ENCODE measurements at places on chromosomes 11 and 22.

GRCh38 chr22:46515208-46516111 is 22.0 kb downstream of the CELSR1 start:
- no peak for DNase-seq

- DNase-seq = no peak
Measured at GRCh38 chr11:125313271-125314219, 149.0 kb downstream of the PKNOX2 start.

DNA sequence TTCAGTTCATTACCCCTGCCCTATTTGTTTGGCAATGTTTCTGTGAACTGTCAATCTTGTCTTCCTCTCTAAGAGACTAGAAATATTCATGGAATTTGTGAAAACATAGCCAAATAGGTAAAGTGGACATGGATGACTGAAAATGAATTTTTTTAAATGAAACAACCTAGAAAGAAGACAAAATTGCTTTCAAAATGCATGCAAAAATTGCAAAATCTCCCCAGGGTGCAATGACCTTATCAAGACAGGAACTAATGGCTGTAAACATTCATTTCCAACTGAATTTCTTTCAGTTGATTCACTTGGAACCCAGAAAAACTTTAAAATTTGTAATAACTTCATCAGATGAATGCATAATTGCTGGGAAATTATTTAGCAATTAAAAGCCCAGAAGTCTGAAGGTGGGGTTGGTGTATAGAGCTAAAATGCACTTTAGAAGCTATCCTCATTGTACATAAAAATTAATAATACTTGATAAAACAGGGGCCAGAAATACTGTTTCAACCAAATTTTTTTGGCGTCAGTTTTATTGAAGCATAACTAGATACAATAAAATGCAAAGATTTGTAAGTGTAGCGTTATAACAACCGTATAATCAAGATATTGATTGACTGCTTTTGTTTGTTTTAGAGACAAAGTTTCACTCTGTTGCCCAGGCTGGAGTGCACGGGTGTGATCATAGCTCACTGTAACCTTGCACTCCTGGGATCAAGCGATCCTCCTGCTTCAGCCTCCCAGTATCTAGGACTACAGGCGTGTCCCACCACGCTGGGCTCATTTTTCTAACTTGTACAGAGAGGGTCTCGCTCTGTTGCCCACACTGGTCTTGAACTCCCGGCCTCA is 27.6 kb upstream of the SLC35C1 start:
- DNase-seq = no peak

GRCh38 chr22:22748297-22748743 is 103.9 kb downstream of the GGTLC2 start:
- peak; percentile 14 for DNase-seq

DNA sequence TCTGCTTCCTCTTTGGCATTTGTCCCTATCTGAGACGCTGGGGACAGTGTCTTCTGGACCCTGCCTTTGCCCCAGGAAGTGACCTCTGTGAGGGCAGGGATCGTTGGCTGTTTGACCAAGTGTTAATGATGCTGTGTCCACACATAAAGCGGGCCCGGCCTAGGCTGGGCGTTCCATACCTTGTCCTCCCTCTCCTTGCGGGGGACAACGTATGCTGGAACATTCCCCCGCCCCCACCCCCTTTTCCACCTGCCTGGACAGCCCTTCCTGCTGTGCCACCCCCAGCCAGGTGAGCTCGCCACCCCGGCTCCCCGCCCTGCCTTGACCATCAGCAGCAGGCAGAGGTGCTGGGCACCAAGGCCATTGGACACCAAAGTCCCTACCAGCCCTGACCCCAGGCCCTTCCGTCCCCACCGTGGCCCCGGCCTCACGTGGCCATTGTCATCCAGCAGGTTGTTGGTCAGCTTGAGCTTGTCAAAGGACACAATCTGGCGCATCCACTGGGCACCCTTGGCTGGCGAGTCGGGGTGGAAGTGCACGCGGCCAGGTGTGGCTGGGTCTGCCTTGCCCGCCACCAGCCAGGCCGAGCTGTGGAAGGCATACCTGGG is 4.1 kb upstream of the NUDT8 start:
- DNase-seq = no peak

GRCh38 chr11:43933608-43934551 is 8.6 kb upstream of the C11orf96 start:
- DNase-seq = no peak

DNA sequence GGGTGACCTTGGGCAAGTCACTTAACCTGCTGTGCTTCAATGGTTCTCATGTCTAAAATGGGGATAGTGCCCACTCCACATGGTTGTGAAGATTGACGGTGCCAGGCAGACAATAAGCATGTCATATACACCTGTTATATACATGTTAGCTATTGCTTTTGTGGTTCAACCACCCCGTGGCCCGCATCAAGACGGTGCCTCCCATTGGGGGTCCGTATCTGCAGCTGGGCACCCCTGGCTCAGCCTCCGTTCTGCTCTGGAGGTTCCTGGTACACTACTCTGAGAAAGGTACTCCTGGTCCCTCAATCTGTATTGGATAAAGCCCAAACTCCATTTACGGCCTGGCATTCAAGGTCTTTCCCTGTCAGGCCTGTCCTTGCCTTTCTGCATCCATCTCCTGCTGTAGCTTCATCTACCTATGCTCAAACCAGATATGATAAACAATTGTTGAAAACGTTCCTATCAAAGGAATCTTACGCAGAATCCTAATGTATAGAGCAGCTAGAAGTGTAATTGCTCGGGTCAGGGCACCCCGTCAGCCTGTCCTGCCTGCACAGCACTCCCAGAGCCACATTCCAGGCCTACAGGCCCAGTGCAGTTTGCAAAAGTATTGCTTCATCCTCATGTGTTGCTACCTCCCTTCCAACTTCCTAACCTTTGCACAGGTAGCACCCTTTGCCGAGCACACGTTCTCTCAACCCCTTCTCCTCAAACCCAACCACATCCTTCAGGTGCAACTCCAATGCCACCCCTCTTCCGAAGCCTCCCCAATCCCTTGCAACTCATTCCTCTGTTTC is 194.9 kb downstream of the BCR start:
- no peak for DNase-seq

GRCh38 chr11:107581147-107581546 is 9.8 kb upstream of the ELMOD1 start:
- DNase-seq = no peak

GRCh38 chr22:42560781-42561180 is 7.0 kb downstream of the SERHL2 start:
- no peak for DNase-seq

DNA sequence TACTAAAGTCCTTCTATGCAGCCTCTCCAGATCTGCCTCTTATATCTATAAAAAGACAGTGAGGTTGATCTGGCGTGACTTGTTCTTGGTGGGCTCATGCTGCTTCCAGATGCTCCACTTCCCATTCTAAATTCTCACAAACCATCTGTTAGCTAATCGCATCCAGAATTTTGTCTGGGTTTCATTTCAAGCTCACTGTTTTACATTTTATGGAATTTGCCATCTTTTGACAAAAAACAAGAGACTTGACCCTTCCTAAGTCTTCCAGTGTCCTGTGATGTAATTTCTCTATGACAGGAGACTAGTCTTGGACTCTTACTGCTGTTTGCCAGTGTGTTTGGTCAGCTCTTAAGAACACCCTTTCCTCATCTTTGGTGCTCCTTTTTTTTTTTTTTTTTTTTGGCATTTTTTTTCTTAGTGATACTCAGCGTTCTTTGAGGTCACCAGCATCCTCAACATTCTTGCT is 23.0 kb downstream of the CRKL start:
- DNase-seq = peak; percentile 69

- no peak for DNase-seq
Measured at GRCh38 chr11:106131998-106132397, 54.5 kb downstream of the AASDHPPT start.

GRCh38 chr22:38943201-38943600 is 14.2 kb upstream of the APOBEC3A start:
- DNase-seq = no peak

- no peak for DNase-seq
Measured at GRCh38 chr11:113504586-113504985, 29.4 kb upstream of the DRD2 start.

DNA sequence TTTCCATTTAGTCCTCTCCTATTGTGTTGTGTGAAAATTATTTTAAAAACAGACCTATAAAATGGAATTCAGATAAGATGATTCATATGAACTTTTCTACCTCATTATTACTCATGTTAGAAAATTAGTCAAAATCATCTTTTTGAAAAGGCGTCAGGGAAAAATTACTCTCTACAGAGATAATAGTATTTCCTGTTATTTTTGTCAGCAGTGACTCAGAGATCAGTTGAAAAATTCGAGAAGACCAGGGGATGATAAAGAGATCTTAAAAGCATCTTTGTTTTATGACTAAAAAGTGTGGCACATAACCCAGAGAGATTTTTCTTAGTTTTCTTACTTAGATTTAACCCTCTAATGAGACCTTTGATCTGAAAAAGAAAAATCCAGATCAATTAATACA is 157.9 kb upstream of the CARD18 start:
- DNase-seq = no peak

DNA sequence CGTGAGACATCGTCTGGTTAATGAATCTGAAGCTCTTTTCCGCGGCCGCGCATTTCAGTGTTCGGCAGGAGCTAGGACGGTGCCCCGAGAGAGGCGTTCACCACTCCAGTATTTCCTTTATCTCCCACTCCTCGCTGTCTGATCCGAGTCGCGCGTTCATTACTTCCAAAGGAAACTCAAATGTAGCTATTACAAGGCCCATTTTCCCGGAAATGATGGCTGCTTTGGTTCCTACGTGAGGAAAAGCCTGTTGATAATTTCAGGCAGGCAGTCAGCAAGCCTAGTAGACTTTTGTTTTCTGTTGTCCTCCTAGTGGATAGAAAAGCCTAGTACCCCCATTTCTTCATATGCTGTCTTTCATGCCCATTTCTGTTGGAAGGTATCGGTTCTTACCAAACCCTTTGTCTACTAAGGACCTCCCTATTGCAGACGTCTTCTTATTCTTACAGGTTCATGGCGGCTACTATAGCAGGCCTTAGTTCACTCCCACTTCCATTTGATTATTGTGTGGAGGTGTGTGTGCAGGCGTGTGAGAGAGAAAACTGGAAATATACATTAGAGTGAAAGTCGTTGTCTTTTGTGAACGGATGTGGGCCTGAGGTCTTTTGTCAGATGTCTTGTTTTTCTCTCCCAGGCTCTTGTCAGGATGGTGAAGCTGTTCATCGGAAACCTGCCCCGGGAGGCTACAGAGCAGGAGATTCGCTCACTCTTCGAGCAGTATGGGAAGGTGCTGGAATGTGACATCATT is 737 bp downstream of the RBM4 start:
- DNase-seq = no peak

GRCh38 chr22:28171712-28172111 is 252.7 kb upstream of the PITPNB start:
- no peak for DNase-seq

- DNase-seq = peak; percentile 45
Measured at GRCh38 chr11:65663639-65664200, 1.0 kb upstream of the RELA start.

DNA sequence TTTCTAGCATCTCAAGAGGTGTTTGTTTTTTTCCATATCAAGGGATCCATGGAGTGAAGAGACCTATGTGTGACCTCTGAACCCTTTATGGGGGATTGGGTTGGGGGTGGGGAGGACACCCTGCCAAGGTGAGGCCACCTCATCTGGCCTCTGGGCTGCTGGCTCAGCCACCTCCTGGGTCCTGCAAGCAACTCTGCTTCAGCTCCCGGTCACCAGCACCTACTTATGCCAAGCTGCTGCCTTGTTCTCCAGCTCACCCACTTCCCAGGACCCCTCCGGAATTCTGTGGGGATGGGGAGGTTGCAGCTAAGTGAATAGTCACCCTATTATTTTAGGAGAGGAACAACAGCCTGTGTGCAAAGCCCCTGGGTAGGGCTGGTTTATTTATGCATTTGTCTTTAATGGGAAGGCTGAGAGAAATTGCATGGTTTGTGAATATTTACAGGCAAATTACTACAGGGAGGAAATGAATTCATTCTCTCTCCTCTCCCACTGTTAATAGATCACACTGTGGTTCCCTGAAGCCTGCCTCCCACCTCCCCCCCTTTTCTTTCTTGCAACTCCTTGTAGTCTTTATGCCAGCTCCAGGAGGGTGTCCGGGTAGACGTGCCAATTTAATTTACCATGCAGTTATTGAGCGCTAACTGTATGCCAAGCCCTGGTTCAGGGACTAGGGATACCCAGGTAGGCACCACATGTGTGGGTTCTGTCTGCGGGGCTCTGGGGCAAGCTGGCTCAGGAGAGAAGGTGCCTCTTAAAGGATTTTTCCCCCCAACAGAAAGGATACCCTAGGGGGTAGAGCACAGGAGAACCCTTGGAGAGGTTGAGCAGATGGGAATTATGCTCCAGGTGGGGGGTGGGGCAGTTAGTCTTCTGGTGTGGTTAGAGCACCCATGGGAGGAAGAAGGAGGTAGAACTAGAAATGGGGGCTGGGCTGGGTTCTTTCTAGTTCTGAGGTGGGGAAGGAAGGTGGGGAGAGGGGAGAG is 50.7 kb downstream of the TSPAN18 start:
- no peak for DNase-seq

DNA sequence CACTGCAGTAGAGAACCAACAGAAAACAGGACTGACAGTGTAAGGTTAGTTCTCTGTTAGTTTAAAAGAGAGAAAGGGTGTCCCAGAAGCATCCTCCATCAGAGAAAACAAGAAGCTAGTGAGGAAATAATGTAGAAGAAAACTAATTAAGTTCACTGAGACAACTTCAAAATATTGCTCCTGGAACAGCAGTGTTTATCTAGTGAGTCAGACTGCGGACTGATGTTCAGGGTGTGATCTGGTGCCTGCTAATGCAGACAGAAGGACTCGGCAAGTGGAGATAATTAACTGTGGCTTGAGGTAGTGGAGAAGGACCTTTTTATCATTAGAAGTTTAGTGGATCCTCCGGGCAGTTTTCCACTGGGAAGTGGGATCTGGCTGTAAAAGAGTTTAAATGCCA is 55.4 kb downstream of the CDON start:
- DNase-seq = no peak

- DNase-seq = no peak
Measured at GRCh38 chr22:28771195-28771791, 1.2 kb upstream of the CCDC117 start.

DNA sequence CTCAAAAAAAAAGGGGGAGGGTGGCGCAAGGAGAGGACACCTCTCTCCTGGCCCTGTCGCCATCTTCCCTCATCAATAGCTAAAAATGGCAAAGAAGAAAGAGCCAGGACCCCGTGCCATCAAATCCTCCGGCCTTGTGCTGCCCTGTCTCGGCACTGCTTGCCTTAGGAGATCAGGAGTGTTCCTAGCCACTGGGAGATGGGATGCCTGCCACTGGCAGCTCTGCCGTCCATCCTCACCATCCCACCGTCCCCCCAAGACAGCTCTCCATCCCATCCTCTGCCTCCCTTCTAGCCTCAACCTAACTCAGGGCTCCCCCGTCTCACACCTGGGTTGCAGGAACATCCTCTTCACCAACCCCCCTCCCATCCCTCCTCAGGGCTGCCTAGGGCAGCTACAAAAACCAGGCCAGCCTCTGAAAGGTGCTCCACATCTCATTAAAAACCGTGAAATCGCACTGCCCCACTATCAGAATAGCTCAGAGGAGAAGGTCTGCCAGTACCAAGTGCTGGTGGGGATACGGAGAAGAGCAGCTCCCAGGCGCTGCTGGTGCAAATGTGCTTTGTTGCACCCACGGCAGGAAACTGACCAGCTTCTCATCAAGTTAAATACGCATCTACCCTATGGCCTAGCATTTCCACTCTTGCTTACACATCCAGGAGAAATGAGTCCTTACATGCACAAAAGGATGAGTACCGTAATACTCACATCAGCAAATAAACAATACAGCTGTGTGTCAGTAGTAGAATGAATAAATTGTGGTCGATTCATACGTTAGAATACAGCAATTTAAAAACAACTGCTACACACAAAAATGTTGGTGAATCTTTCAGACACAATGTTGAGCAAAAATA is 31.7 kb upstream of the GCAT start:
- peak; percentile 8 for DNase-seq

- no peak for DNase-seq
Measured at GRCh38 chr22:38837414-38837928, 6.4 kb downstream of the NPTXR start.
